ENCODE measurements at places on chromosomes 7 and 10.

- DNase-seq, result no peak
- H3K27ac ChIP-seq, result no peak overlapping the region
- H3K4me1 ChIP-seq, result no peaks in the 10 kb centered on the region
Observed at GRCh38 chr10:80437227-80437626, 16.9 kb upstream of the TSPAN14 start.

GRCh38 chr7:150307904-150308303 lies 15.3 kb upstream of the LRRC61 start:
- no peak overlapping the region for H3K27ac ChIP-seq
- H3K4me1 ChIP-seq, result peaks cover 7% of the 10 kb centered on the region
- DNase-seq, result no peak
- H3K27me3 ChIP-seq, result no peaks in the 10 kb centered on the region

DNA sequence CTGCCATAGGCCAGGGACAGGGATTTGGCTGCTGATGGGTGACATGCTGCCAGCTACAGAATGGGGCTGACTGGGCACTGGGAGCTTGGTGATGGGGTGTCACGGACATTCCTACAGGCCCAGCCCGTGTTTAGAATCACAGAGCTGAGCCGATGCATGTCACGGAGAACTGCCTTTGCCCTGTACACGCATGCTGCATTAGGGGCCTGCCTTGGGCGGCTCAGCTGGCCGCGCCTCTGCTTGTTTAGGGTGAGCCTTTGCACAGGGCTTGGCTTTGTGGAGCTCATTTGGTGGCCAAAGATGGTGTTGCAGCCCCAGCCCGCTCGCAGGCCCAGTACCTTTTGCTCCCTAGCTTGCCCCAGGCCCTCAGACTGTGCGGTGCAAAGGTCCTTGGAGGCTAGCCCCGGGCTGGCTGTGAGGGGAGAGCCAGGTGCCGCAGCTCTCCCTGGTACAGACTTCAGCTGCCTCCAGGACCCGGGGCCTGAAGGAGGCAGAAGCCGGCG lies 108.4 kb upstream of the BTBD16 start:
- no peak overlapping the region for H3K27ac ChIP-seq
- DNase-seq, result no peak
- no peaks in the 10 kb centered on the region for H3K4me1 ChIP-seq
- H3K4me3 ChIP-seq, result no peak overlapping the region
- peaks cover 63% of the 10 kb centered on the region for H3K27me3 ChIP-seq
- no peaks in the 10 kb centered on the region for H3K36me3 ChIP-seq

DNA sequence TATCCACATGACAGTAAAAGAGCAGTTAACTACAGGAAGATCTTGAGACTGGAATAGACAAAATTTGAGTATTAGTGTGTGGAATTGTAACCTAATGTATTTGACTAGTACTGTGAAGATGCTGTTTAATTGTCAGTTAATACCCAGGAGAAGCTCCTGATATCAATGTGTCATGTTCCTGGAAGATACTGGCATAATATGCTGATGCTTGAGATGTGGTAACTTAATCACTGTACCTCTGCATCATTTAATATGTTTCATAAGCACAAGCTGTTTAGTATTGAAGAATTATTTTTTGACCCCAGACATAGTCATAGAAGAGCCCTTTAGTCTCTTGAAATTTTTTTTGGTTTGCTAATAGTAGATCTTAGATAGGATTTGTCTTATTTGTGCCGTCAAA lies 15.4 kb downstream of the CCSER2 start:
- DNase-seq, result no peak
- peaks cover 48% of the 10 kb centered on the region for H3K4me1 ChIP-seq
- no peaks in the 10 kb centered on the region for H3K27me3 ChIP-seq
- no peak overlapping the region for H3K27ac ChIP-seq
- H3K4me3 ChIP-seq, result no peak overlapping the region
- H3K36me3 ChIP-seq, result peaks cover 34% of the 10 kb centered on the region

DNA sequence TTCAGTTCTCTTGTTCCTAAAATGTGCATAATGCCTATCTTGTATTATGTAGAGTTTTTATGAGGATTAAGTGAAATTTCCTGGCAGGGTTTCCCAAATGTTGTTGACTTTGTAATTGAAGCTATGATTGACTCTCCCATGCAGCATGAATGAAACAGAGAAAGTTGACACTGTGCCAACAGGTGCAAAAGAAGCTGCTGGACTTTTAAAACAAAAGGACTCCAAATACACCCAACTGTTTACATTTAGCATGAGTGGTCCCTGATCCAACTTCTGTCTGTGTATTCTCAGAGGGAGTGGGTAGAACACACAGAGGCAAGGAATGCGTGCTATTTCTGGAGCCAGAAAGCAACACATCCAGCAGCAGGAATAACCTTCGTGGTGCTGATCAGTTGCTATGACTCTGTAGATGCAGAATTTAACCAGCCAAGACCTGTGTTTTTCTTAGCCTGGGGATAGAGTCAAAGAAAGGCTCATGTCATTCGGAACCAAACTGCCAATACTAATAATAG lies 14.4 kb upstream of the RBM20 start:
- peaks cover 4% of the 10 kb centered on the region for H3K27me3 ChIP-seq
- H3K27ac ChIP-seq, result no peak overlapping the region
- no peak for DNase-seq
- no peaks in the 10 kb centered on the region for H3K4me1 ChIP-seq

GRCh38 chr10:80648106-80648505 lies 110.4 kb downstream of the SH2D4B start:
- DNase-seq, result no peak
- peaks cover 2% of the 10 kb centered on the region for H3K27me3 ChIP-seq
- no peak overlapping the region for H3K27ac ChIP-seq

GRCh38 chr7:1914321-1914720 lies 244.2 kb downstream of the ELFN1 start:
- H3K36me3 ChIP-seq, result peaks cover 9% of the 10 kb centered on the region
- no peak overlapping the region for H3K4me3 ChIP-seq
- no peaks in the 10 kb centered on the region for H3K27me3 ChIP-seq
- no peak for DNase-seq
- peaks cover 4% of the 10 kb centered on the region for H3K4me1 ChIP-seq

GRCh38 chr7:143318661-143319060 lies 2.8 kb downstream of the CLCN1 start:
- H3K27me3 ChIP-seq, result peaks cover 2% of the 10 kb centered on the region
- H3K36me3 ChIP-seq, result peaks cover 4% of the 10 kb centered on the region
- H3K4me1 ChIP-seq, result peaks cover 26% of the 10 kb centered on the region
- no peak overlapping the region for H3K27ac ChIP-seq

DNA sequence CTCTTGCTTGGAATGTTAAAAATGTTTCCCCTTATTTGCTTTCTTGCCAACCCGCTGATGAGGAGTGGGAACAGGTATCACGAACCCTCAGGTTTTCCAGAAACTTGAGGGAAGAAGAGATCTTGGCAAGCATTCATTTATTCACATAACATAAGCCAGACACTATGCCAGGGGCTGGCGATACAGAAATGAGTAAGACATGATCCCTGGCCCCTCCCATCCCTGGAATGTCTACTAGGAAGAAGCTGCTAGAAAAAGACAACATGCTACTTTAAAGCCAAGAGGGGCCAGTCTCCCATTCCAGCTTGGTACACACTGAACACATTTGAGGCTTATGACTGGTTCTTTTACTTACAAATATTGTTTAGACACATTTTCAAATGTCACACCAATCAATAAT lies 26.4 kb downstream of the SLC35B4 start:
- no peaks in the 10 kb centered on the region for H3K4me1 ChIP-seq
- H3K36me3 ChIP-seq, result peaks cover 9% of the 10 kb centered on the region
- no peaks in the 10 kb centered on the region for H3K27me3 ChIP-seq
- H3K27ac ChIP-seq, result no peak overlapping the region
- no peak overlapping the region for H3K4me3 ChIP-seq

DNA sequence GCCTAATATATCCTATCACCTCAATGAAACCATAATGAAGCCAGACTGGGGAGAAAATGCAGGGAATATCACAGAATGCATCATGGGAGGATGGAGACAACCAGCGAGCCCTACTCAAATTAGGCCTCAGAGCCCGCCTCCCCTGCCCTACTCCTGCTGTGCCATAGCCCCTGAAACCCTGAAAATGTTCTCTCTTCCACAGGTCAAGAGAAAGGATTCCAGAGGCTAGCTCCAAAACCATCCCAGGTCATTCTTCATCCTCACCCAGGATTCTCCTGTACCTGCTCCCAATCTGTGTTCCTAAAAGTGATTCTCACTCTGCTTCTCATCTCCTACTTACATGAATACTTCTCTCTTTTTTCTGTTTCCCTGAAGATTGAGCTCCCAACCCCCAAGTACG lies 31.5 kb downstream of the PRSS2 start:
- H3K27ac ChIP-seq, result peak overlapping the region; percentile 92
- H3K36me3 ChIP-seq, result peaks cover 85% of the 10 kb centered on the region
- H3K4me1 ChIP-seq, result peaks cover 77% of the 10 kb centered on the region
- H3K4me3 ChIP-seq, result peak overlapping the region; percentile 100

DNA sequence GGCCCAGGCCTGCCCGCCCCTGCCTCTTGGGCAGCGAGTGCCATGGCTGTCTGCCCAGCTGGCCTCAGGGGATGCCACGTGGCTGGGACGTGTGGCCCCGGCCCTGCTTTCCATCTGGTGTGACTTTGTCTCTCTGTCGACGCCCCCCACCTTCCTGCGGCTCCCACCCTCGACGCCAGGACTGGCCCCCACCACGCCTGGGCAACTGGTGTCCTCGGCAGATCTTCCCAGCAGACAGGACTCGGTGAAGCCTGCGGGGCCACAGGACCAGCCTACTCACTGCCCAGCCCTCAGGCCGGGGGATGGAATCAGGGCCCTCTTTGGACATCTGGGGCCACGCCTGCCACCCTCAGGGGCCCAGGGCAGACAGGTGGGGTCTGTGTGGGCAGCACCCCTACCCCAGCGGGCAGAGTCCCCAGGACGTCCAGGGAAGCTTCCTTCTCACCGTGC lies 55.1 kb downstream of the UNCX start:
- no peaks in the 10 kb centered on the region for H3K36me3 ChIP-seq
- H3K4me3 ChIP-seq, result no peak overlapping the region
- no peaks in the 10 kb centered on the region for H3K4me1 ChIP-seq
- no peak overlapping the region for H3K27ac ChIP-seq
- no peak for DNase-seq
- H3K27me3 ChIP-seq, result peaks cover 17% of the 10 kb centered on the region

- no peaks in the 10 kb centered on the region for H3K27me3 ChIP-seq
- peaks cover 3% of the 10 kb centered on the region for H3K4me1 ChIP-seq
- H3K4me3 ChIP-seq, result no peak overlapping the region
- DNase-seq, result no peak
- H3K36me3 ChIP-seq, result peaks cover 3% of the 10 kb centered on the region
Observed at GRCh38 chr7:77971726-77972125, 173.2 kb downstream of the PHTF2 start.

- no peak for DNase-seq
- no peaks in the 10 kb centered on the region for H3K4me1 ChIP-seq
- H3K4me3 ChIP-seq, result no peak overlapping the region
- no peaks in the 10 kb centered on the region for H3K27me3 ChIP-seq
- no peak overlapping the region for H3K27ac ChIP-seq
Observed at GRCh38 chr7:82778021-82778420, 334.4 kb upstream of the CACNA2D1 start.

DNA sequence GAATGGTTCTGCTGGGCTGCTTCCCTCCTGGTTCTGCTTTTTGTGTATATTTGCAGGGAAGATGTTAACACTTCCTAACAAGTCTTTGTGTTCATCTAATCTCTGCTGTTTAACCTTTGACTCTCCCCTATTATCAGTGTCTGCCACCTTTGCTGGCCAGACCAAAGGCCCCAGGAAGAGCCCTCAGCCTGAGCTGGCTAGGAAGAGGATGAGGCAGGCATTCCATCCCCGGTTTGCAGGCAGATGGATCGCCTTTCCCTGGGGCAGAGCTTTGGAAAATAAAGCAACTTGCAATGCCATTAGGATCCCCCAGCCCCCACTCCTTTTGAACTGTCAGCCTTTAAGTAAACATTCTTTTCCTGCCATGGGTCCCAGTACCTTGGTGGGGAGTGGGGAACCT lies 19.0 kb downstream of the DPCD start:
- H3K27ac ChIP-seq, result no peak overlapping the region
- H3K4me1 ChIP-seq, result peaks cover 4% of the 10 kb centered on the region
- no peak overlapping the region for H3K4me3 ChIP-seq
- peaks cover 10% of the 10 kb centered on the region for H3K36me3 ChIP-seq
- no peaks in the 10 kb centered on the region for H3K27me3 ChIP-seq

- H3K4me3 ChIP-seq, result peak overlapping the region; percentile 72
- peaks cover 76% of the 10 kb centered on the region for H3K4me1 ChIP-seq
- no peaks in the 10 kb centered on the region for H3K36me3 ChIP-seq
- H3K27ac ChIP-seq, result peak overlapping the region; percentile 96
Observed at GRCh38 chr10:17026686-17027485, 102.7 kb downstream of the CUBN start.

DNA sequence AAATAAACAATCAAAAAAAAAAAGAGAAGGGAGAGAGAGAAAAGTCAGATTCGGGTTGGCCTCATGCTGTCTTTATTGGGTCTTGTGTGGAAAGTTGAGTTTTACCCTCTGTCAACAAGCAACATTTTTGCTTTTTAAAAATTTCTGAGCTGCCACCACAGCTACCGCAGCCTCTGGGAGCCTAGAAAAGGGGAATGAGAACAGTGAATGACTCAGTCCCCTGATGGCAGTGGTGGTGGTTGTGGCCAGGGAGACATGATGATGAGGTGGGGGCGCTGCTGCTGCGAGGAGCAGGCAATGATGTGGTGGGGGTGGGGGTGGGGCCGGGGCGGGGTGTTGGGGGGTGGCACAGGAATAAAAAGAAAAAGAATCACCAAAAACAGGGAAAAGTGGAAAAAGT lies 20.0 kb upstream of the CREB3L2 start:
- no peaks in the 10 kb centered on the region for H3K36me3 ChIP-seq
- no peak overlapping the region for H3K4me3 ChIP-seq
- no peaks in the 10 kb centered on the region for H3K27me3 ChIP-seq
- DNase-seq, result no peak

GRCh38 chr10:11261687-11262493 lies 244.2 kb downstream of the CELF2 start:
- H3K27me3 ChIP-seq, result no peaks in the 10 kb centered on the region
- peaks cover 45% of the 10 kb centered on the region for H3K4me1 ChIP-seq
- peaks cover 85% of the 10 kb centered on the region for H3K36me3 ChIP-seq
- peak overlapping the region; percentile 67 for H3K27ac ChIP-seq
- no peak overlapping the region for H3K4me3 ChIP-seq

GRCh38 chr10:130573446-130573845 lies 437.3 kb downstream of the GLRX3 start:
- H3K27ac ChIP-seq, result no peak overlapping the region
- no peak overlapping the region for H3K4me3 ChIP-seq
- H3K4me1 ChIP-seq, result no peaks in the 10 kb centered on the region
- H3K27me3 ChIP-seq, result no peaks in the 10 kb centered on the region
- DNase-seq, result no peak
- no peaks in the 10 kb centered on the region for H3K36me3 ChIP-seq

- H3K27me3 ChIP-seq, result peaks cover 9% of the 10 kb centered on the region
- DNase-seq, result no peak
- no peak overlapping the region for H3K4me3 ChIP-seq
- H3K27ac ChIP-seq, result no peak overlapping the region
- no peaks in the 10 kb centered on the region for H3K4me1 ChIP-seq
Observed at GRCh38 chr7:107948645-107949442, 54.1 kb downstream of the LAMB1 start.

- no peaks in the 10 kb centered on the region for H3K36me3 ChIP-seq
- peaks cover 4% of the 10 kb centered on the region for H3K4me1 ChIP-seq
- peaks cover 74% of the 10 kb centered on the region for H3K27me3 ChIP-seq
- DNase-seq, result no peak
Observed at GRCh38 chr7:157022681-157023588, 12.5 kb upstream of the MNX1 start.

Data from T-helper 2 cell treated with Interferon-gamma antibody and Interleukin-4, amounts not matched to agents 5 μg/mL and 100 μg/mL, for 36 hours (primary cell).